ENCODE measurements at places on chromosomes 1 and 21.

GRCh38 chr1:53176452-53177208 is 20.0 kb upstream of the CPT2 start:
- no peak for DNase-seq

DNA sequence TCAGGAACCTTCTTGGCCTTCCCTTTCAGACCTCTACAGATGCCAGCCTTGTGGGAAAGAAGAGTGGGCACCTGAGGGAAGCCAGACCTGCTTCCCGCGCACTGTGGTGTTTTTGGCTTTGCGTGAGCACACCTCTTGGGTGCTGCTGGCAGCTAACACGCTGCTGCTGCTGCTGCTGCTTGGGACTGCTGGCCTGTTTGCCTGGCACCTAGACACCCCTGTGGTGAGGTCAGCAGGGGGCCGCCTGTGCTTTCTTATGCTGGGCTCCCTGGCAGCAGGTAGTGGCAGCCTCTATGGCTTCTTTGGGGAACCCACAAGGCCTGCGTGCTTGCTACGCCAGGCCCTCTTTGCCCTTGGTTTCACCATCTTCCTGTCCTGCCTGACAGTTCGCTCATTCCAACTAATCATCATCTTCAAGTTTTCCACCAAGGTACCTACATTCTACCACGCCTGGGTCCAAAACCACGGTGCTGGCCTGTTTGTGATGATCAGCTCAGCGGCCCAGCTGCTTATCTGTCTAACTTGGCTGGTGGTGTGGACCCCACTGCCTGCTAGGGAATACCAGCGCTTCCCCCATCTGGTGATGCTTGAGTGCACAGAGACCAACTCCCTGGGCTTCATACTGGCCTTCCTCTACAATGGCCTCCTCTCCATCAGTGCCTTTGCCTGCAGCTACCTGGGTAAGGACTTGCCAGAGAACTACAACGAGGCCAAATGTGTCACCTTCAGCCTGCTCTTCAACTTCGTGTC is 995 bp upstream of the ZBTB48 start:
- DNase-seq = no peak

- DNase-seq = no peak
Observed at GRCh38 chr1:223815865-223816264, 29.9 kb downstream of the TP53BP2 start.

- DNase-seq = no peak
Observed at GRCh38 chr1:210769473-210769872, 364.5 kb downstream of the KCNH1 start.

DNA sequence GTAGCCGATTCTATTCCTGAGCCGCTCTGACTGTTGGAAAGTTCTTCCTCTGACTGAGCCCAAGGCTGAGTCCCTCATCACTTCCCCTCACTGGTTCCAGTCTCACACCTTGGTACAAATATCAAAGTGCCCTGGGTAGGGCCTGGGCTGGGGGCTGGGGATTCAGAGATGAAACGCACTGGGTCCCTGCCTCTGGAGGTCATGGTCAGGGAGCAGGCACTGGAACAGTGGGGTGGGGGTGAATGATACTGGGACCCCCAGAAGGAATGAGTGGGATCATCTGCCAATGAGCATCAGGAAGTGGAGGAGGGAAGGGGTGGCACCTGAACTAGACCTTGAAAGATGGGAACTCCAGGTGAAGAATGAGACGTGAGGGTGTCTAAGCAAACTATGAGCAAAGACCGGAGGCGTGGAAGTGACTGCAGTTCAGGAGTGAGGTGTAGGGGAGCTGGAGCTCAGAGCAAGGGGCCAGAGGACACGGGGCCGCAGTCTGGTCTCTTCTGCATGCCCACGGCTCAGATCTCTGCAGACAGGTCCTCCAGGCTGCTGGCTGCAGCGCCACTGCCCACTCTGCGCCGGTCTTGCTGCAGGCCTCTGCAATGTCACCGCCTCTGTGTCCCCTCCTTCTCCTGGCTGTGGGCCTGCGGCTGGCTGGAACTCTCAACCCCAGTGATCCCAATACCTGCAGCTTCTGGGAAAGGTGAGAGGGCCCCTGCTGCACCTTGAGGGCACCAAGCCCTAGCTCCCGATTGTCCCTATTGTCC is 10.0 kb downstream of the PEAR1 start:
- DNase-seq = no peak

GRCh38 chr1:205449750-205450443 is 5.9 kb downstream of the BLACAT1 start:
- no peak for DNase-seq

DNA sequence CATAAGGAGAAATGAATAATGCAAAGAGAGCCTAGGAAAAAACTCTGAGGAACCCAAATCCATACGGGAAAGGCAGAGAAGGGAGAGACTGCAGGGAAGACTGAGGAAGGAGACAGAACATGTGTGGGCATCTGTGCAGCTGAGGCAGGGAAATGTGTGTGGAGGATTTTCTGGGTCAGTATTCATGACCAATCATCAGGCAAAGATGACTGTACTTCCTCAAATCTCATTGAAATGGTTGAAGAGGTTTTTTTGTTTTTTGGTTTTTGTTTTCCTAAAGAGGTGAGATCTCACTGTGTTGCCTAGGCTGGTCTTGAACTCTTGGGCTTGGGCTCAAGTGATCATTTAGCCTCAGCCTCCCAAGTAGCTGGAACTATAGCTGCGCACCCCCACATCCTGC is 15.7 kb downstream of the DIP2A start:
- DNase-seq = no peak

DNA sequence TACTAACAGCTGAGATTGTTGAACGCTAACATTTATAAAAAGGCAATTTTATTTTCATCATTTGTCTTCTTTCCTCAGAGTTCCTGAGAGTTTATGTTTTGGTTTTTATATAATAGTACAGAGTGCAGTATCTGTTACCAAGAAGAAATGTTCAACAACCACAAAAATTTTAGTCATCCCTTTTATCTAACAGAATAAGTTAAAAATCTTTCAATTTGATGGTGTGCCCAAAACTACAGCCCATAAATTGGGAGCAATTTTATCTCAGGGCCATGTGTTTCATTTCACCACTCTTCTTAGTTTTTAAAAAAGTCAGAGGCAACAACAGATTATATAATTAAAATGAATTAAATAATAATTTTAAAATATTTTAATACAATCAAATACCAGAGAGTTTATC is 37.1 kb downstream of the NEXN start:
- no peak for DNase-seq

DNA sequence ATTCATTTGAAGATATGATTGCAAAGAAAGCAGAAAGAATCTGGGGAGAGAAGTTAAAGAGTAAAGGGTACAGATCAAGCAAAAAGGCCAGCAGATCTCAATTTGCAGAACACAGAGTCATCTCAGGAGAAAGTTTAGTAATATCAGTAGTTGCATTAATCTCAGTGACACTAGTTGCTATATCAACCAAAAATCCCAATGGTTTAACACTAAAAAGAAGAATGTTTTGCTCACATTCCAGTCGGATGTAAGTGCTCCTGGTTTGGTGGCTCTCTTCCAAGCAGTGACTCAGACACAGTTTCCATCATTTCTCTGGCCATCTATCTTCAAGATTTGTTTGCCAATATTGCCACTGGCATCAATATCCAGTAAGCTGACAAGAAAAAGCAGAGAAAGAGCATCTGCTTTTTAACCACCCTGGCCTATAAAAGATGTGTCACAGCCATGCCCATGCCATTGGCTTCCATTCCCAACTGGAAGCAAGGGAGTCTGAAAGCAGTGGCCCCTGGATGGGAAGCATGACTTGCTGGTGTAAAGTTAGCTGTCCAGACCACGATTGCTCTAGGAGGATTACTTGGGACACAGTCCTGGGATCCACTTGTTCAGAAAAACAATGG is 45.5 kb upstream of the AIM2 start:
- DNase-seq = no peak

- DNase-seq = no peak
Observed at GRCh38 chr1:62336995-62337705, 17.9 kb upstream of the KANK4 start.

GRCh38 chr1:31570906-31571305 is 5.4 kb upstream of the TINAGL1 start:
- DNase-seq = no peak

- no peak for DNase-seq
Observed at GRCh38 chr1:7373251-7373650, 397.8 kb upstream of the VAMP3 start.

GRCh38 chr1:152697701-152698600 is at the start of gene LCE2A:
Gene LCE2A, plus strand, starts transcription at chr1:152698345. Its CDS starts 557 bp downstream, at chr1:152698902.
- no peak for DNase-seq

GRCh38 chr1:85202092-85202863 is 1.5 kb upstream of the SYDE2 start:
- DNase-seq = no peak

DNA sequence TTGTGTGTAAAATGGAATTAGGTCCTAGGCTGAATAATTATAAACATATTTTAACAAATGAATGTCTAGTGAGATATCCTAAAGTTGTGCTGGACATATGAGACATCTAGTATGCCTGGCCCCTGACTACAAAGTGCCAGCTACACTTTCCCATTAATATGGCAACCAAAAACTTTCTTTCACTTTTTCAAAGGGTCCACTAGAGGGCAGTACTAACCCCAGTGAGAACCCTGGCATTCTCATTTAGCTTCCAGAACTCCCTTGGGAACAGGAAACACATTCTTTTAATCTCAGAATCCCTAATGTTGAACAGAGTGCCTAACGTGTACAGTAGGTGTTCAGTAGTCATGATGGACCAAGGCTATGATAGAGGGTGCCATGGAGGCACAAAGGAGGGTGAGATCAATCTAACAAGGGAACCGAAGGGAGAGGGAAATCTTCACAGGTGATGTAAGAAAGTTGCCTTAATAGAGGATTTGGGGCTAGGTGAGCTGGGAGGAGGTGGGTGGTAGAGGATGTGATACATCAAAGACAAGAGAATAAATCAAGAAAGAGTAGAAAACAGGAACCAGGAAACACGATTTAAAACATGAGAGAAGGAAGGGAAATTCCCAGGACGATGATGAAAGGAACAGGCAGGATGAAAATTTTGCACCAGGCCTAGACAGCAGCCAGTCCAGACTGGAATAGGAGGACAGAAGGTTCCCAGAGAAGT is 41.6 kb downstream of the NSL1 start:
- no peak for DNase-seq

GRCh38 chr1:12505231-12505630 is 112.8 kb downstream of the DHRS3 start:
- DNase-seq = no peak

- DNase-seq = no peak
Observed at GRCh38 chr1:33683913-33684312, 180.0 kb upstream of the HMGB4 start.

- no peak for DNase-seq
Observed at GRCh38 chr21:44354001-44354405, 582 bp downstream of the TRPM2 start.

DNA sequence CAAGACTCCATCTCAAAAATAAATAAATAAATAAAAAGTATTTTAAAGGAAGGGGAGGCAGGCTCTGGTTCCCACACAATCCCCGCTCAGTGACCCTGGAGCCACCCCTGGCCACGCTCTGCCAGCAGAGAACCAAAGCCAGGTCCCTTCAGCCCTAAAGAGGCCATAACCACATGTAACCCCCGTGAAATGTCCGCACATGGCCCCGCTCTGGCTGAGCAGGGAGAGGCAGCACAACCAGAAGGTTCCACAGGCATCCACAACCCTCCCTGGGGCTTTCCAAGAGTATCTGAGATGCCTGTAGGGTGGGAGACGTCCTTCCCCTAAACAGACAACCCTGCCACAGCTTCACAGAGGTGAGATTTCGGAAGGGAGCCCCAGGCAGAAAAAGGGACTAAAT is 1.4 kb upstream of the ARF1 start:
- DNase-seq = no peak

GRCh38 chr1:5481889-5482288 is 510.3 kb downstream of the NPHP4 start:
- DNase-seq = no peak

DNA sequence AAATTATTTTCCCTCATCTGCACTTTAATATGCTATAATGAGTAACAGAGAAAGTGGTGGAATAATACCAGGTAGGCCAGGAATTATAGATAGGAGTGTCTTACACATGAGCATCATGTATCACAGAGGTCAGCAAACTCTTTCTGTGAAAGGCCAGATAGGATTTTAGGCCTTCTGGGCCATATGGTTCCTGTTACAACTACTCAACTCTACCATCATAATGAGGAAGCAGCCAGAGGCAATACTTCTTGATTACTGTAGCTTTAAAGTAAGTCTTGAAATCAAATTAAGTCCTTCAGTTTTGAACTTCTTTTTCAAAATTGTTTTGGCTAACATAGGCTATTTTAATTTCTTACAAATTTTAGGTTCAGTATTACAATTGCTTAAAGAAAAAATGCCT is 32.1 kb upstream of the IGSF3 start:
- no peak for DNase-seq

GRCh38 chr1:14592004-14592631 is 6.4 kb upstream of the KAZN start:
- no peak for DNase-seq

- no peak for DNase-seq
Observed at GRCh38 chr1:203150511-203151297, 23.2 kb downstream of the ADORA1 start.
